ENCODE measurements at places on chromosomes 2 and 18.

DNA sequence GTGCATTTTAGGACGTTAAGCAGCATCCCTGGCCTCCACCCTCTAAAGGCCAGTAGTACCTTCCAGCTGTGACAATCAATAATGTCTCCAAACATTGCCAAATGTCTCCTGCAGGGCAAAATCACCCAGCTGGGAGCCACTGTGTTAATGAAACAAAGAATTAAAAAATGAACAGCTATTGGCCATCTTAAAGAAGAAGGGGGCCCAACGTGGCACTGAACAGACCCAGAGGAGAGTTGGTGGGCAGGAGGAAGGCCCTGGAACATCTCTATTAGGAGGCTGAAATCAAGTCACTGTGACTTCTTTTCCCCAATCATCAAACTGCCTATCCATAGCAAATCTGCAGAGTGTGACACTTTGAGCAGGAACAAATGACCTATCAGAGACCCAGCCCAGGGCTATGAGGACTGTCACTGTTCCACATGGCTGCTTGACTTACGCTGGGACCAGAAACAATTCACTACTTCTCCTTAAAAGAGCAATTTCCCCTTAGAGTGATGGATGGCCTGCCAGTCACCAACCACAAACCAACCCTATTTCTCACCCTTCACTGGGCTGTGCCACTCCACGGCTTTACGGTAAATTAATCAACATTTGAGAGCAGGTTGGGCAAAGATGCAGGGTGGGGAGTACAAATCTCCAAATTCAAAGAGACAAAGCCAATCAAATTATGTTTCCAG, 35.2 kb upstream of the TEX51 start:
- DNase-seq: no peak

- DNase-seq: peak; percentile 54
Observed at GRCh38 chr2:96856776-96857666, 795 bp downstream of the ANKRD39 start.

DNA sequence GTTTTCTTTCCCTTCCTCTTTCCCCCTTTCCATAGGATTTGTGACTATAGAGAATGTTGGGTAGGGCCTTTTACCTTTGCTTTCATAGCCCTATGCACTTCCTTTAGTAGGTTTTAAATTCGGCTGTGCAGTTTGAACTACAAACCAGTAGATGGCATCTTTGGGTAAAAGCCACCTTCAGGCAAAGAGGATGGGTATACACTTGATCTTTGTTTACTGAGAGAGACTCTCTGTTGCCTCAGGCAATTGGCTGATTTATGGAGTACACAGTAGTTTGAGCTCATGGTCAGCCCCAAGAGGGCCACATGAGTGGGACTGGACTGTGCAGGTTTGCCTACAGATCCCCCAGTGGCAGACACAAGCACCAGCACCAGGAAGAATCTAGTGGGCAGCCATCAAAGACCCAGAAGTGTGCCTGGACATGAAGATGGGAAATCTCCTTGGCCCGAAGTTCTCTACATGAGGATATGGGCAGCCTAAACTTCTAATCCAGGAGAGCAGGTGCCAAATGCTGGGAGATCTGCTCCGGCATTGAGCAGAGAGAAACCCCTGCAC, 1304.3 kb upstream of the DDX18 start:
- DNase-seq: peak; percentile 2

DNA sequence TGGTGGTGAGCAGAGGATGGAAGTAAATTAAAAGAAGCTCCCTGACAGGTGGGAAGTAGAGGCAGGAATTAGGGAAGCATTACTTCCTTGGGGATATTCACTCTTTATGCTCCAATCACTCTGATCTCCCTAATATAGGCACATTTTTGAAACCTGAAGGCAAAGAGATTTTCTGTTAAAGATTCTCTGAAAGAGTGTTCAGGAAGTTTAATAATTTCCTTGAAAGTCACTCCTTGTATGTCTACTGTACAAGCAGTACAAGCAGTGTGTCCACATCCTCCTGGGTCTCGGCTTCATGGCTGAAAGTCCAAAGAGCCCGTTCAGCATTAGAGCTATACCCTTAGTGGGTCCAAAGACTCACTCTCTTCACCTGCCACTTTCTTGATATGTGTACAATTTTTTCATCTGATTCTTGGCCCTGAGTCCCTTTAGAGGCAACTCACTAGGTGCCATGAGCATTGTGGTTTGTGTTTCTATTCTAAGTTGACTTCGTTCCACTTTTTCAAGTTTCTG, 60.2 kb downstream of the AAK1 start:
- no peak for DNase-seq

DNA sequence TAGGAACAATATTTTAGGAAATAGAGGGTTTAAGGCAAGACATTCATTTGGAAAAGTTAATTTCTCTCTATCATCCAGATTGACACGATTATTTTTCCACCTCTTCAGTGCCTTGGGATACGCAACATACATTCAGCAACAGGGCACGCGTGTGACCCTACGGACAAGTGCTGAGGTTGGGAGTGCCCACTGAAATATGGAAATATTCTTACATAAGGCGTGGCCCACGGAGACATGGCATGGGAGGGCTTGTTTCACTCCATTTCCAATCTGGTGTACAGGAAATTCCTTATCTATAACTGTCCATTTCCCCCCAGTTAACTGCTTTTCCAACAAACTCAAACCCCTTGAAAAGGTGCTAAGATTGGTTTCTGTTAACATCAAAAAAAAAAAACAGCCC, 20.9 kb upstream of the KIDINS220 start:
- DNase-seq: no peak

GRCh38 chr2:44943031-44943692, 1.7 kb downstream of the SIX3 start:
- no peak for DNase-seq

- no peak for DNase-seq
Observed at GRCh38 chr2:233380995-233381637, 26.8 kb downstream of the DGKD start.

DNA sequence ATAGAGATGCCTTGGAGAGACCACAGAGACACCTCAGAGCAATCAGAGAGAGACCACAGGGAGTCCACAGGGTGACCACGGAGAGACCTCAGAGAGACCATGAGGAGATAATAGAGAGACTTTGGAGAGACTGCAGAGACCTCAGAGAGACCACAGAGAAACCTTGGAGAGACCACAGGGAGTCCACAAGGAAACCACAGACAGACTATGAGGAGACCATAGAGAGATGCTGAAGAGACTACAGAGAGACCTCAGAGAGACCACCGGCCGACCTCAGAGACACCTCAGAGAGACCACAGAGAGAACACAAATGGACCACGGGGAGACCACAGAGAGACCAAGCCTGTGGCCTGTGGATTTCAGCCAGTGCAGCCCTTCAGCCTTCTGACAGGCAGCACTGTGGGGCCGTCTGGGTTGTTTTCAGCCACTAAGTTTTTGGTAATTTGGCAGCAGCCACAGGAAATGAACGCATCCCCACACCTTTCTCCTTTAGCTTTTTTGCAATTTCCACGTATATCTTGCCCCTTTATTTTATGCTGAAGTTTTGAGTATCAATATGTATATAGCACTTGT, 11.4 kb upstream of the TMEM18 start:
- DNase-seq: no peak

GRCh38 chr2:234544659-234545611, 48.1 kb upstream of the ARL4C start:
- DNase-seq: peak; percentile 68

- no peak for DNase-seq
Observed at GRCh38 chr18:21496277-21496835, 104.1 kb downstream of the ESCO1 start.

GRCh38 chr2:70528929-70529328, 24.7 kb downstream of the TGFA start:
- DNase-seq: no peak

DNA sequence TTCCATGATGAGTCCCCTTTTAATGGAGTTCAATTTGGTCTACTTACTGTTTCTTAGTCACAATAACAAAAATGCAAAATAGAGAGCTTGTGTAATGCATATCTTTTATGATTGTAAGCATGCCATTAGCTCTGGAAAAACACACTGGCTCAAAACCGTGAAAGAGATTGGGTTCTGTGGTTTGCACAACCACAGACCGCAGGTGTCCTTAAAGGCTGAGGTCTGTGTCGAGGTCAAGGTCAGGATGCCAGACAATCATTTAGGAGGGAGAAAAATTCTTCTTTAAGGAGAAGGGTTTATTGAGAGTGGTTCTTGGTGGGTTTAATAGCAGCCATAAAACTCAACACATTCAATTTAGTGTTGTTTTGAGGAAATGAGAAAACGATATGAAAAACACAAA, 487.2 kb downstream of the GALR1 start:
- DNase-seq: no peak

DNA sequence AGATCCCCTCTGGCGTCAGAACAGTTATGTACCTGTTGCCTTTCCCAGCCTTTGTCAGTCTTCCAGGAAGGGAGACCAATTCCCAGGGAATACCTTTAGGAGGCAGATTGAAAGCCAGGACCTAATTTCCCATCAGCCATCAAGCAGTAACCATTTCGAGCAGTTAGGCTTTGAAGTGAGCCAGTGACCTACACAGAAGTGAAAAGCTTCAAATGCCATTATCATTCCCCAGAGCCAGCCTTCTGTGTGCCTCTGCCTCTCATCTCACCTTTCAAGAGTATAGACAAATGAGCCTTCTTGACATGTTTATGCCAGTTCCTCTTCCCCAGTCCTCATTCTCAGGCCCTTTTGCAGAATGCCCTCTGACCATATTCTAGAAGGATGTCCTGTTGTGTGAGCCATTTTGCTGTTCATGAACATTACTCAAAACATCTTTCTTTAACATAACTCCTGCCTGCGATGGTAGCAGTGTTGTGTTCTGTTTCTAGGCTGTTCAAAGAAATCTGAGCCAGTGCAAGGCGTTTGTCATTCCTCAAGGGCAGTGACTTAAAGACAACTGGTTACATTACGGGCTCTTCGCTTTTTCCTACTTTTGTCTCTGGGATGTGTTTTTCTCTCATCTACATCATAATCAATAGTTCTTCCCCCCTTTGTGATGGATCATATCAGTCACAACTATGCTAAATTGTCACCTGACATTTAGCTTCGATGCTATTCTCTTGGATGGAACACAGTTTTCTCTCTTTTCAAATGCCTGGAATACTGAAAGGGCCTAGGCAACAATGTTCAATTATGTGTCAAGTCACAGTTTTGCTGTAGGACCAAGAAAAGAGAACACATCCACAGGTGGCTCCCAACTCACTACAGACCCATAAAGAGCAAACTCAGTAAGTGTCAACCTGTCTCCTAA, 138.6 kb downstream of the ALK start:
- no peak for DNase-seq

DNA sequence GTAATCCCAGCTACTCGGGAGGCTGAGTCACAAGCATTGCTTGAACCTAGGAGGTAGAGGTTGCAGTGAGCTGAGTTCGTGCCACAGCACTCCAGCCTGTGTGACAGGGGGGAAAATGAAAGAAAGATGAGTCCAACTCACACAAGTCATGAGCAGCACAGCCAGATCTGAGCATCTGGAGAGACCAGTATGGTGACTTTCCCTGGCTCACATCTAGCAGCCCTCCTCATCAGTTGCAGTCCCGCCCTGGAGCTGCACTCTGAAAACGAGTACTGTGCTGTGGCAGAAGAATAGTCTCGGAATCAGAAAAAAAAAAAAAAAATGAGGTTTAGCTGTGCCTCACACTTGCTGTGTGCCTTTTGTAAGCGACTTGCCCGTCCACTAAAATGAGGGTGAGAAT, 74.4 kb upstream of the TRIB2 start:
- no peak for DNase-seq

DNA sequence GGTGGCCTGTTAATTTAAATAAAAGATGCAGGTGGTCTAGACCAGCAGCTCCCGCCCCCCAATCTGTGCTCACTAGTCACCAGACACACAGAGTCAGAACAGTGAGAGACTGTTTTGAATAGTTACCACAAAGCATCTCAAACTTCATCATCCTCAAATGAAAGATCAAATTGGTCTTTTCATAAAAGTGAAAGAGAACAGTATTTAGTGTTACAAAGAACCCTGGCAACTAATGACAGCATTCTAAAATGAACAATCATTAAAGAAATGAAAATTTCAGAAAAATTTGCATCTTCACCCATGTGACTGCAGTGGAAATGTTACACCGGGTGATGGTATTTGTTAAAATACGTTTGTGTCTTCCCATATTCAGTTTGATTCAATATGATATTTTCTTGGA, 65.5 kb upstream of the PMAIP1 start:
- DNase-seq: no peak

DNA sequence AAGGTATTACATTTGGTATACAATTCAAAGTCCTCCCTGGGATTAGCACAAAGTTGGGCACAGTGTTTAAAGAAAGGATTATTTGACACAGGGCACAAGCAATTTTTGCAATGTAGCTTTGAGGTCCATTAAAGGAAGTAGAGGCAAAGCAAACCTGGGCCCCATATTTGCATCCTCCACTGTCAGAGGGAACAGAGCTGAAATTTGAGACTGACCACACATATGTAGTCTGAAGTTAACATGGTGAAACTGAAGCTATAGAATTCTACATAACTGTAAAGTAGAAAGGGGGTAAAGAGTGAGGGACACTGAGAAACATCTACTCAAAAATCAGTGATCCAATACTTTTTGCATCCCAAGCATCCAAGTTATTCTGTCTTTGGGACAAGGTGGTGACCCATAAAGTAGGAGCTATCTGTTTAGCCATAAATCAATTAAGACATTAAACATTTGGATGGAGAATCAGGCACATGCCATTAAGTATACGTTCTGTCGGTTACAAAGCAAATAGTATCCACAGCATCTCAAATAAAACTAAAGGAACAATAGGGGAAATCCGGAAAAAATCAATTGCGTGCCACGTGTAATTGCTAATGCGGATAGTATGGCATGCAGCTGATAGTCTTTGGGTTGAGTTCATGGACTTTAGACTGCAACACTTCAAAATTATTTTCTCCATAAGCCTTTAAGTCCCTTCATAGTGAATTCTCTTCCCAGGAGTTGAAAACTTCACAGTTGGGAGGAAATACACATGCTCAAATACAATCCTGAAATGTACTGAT, 72.6 kb downstream of the PLEKHM3 start:
- no peak for DNase-seq

GRCh38 chr2:230124757-230125431, 56.2 kb upstream of the SLC16A14 start:
- peak; percentile 93 for DNase-seq

GRCh38 chr2:119218478-119219064, 5.1 kb upstream of the STEAP3 start:
- peak; percentile 45 for DNase-seq

GRCh38 chr2:88161446-88162244, 8.5 kb upstream of the THNSL2 start:
- DNase-seq: no peak

GRCh38 chr2:29260142-29260772, 145.0 kb downstream of the CLIP4 start:
- no peak for DNase-seq

- DNase-seq: no peak
Observed at GRCh38 chr2:98634406-98635092, 26.2 kb downstream of the UNC50 start.

Data from suppressor macrophage (primary cell).